ENCODE measurements at places on chromosomes 11 and 22. TPM values are rescaled to one million over a fixed set of nuclear protein-coding genes. Genes with fewer than 3 reads are reported as not detected.

The ACRV1 gene
- not detected for total RNA-seq

The MUC15 gene
- 12.1 TPM for total RNA-seq

The MS4A15 gene
- total RNA-seq = 26.8 TPM

The ART1 gene
- 0.68 TPM for total RNA-seq

The SEC14L6 gene
- total RNA-seq = 3.8 TPM

The OR8G1 gene
- not detected for total RNA-seq

The TRPM5 gene
- total RNA-seq = 0.18 TPM

The TMEM191B gene
- not detected for total RNA-seq
